Tibial nerve (tissue), 4 donors: ENCODE measurements at places on chromosomes 11 and 22.

- DNase-seq: no peak
Observed at GRCh38 chr22:33167998-33168790, 110.0 kb upstream of the SYN3 start.

DNA sequence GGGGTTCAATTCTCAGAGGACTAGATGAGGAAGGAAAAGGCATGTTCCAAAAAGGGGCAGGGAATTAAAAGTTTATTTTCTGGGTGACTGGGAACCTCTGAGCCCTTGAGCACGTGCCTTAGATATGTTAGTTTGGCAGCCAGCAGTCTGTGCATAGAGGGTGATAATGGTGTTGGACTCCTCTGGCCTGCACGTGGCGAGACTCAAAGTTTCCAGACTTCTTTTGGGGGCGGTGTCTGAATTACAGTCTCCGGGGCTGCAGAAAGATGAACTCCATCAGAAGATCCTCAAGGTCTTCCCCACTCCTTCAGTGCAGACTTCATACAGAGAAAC lies 861 bp upstream of the ZNRF3 start:
- DNase-seq: peak; percentile 36

- DNase-seq: no peak
Observed at GRCh38 chr11:121996574-121996973, 119.4 kb downstream of the BLID start.

- DNase-seq: no peak
Observed at GRCh38 chr22:27019827-27020226, 362.4 kb downstream of the MIAT start.

- DNase-seq: no peak
Observed at GRCh38 chr22:26903030-26903856, 245.9 kb downstream of the MIAT start.

- DNase-seq: no peak
Observed at GRCh38 chr11:114082767-114083181, 23.3 kb downstream of the ZBTB16 start.

- DNase-seq: no peak
Observed at GRCh38 chr11:84580428-84580827, 1046.7 kb downstream of the DLG2 start.

DNA sequence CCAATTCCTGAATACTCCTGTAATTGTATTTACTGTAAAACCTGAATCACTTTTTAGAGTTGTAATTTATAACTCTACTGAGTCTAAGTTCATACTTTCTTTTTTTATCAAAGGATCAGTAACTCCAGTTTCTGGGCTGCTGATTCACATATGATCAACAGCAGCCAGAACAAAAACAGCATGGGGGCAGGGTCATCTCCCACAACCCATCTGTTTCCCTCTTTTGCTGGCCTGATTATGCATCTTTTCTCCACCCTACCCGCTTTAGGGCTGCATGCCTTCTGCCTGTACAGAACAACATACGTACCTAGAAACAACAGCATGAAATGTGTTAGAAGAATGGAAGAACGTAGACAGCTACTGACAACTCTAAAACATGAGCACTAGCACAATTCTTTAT lies 76.0 kb downstream of the MRTFA start:
- DNase-seq: no peak

DNA sequence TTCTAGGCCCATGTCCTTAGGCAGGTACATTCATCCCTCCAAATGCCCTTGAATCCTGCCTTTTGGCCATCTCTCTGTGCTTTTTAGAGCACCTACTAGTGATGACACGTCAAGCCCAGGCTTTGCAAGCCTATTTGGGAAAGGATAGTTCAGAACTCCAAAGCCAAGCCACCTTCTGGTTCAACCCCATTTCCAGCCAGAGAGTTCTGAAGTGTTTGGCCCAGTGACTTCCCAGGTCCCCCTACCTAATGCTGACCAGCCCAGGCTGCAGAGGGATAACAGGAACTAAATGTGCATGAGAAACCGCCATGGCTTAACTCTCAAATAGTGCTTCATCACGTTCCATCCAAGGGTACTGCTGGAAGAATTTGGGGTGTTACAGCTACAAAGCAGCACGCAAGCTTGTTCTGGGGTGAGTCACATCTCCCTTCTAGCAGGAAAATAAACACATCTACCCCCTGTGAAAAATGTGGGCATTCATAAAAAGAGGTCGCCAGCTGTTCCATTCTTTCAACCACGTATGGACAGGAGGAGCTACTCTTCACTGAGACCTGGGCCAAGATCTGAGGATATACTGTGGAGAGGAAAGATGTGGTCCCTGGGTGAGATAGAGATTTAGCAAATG lies 2.0 kb upstream of the FXYD6 start:
- no peak for DNase-seq

DNA sequence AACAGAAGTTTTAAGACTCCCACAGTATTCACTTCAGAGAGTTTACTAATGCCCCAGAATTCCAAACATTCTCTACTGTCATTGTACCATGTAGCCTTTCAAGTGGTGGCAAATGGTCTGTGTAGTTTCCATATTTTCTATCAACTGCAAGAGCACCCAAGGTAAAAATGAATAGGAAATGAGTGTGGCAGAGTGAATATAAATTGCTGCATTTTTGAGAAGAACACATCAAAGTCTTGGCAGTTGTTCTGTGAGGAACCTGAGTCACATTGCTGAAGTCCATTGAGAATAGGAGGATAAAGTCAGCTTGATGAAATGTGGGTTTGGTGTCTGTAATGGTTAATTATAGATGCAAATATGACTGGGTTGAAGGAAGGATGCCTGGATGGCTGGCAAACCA lies 193.6 kb downstream of the AASDHPPT start:
- no peak for DNase-seq

DNA sequence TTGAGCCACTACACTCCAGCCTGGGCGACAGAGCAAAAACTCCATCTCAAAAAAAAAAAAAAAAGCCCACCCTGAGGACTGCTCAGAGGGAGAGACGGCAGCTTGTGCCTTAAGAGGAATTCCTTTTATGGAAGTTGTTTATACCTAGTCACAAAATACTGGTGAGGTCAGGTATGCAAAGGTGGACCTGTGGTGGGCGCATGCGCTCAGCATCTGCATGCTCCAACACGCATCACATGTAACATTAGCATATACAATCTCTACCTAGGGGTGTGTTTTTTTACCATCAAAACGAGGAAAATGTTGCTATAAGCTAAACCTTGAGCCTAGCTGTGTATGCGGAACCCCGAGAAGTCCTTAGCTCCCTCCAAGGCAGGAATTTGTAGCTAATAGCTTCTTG lies 6.8 kb upstream of the SART1 start:
- DNase-seq: no peak

GRCh38 chr11:6646918-6647679 lies 8.5 kb downstream of the DCHS1 start:
- no peak for DNase-seq

GRCh38 chr11:74926304-74927030 lies 22.4 kb downstream of the XRRA1 start:
- no peak for DNase-seq

- DNase-seq: no peak
Observed at GRCh38 chr22:32791056-32791455, 10.4 kb upstream of the TIMP3 start.

DNA sequence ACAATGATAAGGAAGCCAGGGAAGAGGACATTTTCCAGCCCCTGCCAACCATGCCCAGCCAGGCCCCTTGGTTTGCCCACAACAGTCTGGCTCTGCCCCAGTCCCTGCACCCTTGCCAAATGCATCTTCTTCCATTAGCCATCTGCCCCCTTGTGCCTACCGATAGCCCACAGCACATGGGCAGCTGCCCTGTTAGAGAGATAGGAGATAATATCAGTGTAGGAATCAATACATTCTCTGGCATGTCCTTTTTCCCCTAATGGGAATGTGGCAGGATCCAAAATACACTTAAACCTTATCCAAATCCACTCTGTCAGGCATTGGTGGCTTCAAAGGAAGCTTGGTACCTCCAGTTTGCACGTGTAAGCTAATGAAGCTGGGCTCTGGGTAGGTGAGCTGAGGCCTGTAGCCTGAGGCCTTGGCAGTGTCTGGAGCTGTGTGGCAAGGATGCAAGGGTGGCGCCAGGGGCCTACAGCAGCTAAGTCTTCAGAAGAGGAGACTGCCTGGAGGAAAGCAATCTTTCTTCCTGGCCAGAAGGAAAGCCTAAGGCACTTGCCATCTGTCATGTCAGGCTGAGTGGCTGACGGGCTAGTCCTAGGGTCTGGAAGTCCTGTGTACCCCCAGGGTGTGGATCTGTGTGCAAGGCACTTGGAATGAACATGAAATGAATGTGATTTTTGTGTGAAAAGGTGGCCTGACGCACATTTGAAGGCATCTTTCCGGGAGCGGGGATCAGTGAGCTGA lies 164.2 kb upstream of the TBCEL start:
- DNase-seq: no peak

DNA sequence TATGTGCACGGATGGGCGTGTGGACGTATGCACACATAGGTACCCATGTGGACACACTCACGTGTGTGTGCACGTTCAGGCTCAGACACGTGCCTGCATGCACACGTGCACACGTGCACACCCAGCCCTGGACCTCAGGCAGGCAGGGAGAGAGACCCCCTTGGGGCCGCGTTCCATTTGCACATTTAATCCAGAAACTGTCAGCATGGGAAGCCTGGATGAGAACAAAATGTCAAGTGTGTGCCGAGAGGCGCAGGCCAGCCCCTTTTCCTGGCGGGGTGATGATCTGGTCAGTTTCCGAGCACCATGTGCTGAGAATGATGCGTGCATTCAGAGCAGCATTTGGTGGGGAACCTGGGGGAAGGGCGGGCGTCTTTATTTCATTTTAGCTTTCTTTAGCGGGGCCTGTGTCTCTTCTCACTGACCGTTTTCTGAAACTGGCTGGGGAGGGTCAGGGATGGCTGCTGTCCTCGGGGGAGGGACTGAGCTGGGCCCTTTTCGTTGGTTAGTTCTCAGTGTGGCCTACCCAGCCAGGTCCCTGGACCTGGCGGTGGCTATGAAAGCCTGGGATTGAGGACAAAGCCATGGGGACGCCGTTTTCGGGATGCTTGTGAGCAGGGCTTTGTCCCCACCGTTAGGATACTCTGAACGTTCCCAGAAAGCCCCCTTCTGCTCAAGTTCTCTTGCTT lies 96.3 kb downstream of the KCNQ1 start:
- no peak for DNase-seq

- DNase-seq: no peak
Observed at GRCh38 chr22:17767233-17768065, 6.8 kb downstream of the BID start.

GRCh38 chr22:49587421-49587820 lies 240.3 kb downstream of the BRD1 start:
- no peak for DNase-seq

- DNase-seq: no peak
Observed at GRCh38 chr11:60864856-60865513, 2.4 kb upstream of the ZP1 start.

DNA sequence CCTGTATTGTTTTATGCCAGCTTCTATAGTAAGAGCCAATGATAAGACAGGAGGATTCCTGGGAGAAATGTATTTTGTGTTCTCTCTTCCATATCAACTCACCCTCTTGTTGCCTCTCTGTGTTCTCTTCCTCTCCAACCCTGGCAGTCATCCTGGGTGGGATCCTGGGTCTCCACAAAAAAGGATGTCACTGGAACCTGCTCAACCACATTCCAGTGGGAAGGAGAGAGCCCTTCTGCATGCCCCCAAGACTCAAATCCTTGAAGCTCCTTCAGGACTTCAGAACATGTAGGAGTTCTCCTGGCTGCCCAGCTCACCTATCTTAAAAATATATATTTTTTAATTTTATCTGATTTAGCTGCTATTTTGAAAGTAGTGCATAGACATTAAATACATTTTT lies 26.1 kb downstream of the APOL6 start:
- no peak for DNase-seq

GRCh38 chr11:103871923-103872551 lies 164.4 kb upstream of the DDI1 start:
- no peak for DNase-seq

GRCh38 chr11:31610544-31610943 lies 101.0 kb downstream of the ELP4 start:
- no peak for DNase-seq

DNA sequence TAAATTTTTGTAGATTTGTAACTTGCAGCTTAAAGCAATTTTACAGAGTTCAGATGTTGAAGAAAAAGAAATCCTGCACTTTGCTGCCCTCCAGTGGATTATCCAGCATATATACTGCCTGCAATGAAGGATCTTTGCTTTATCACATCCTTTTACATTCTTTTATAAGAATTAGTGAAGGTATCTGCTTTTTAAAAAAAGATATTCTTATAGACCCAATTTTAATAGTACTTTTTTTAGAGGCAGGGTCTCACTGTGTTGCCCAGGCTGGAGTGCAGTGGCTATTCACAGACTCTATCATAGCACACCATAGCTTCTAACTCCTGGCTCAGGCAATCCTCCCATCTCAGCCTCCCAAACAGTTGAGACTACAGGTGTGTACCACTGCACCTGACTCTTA lies 60.7 kb downstream of the TTC17 start:
- no peak for DNase-seq
